Bone marrow (tissue), 2 donors: ENCODE measurements at places on chromosomes 6 and 20.

GRCh38 chr20:55273149-55273548, 732.2 kb downstream of the CBLN4 start:
- DNase-seq = no peak

DNA sequence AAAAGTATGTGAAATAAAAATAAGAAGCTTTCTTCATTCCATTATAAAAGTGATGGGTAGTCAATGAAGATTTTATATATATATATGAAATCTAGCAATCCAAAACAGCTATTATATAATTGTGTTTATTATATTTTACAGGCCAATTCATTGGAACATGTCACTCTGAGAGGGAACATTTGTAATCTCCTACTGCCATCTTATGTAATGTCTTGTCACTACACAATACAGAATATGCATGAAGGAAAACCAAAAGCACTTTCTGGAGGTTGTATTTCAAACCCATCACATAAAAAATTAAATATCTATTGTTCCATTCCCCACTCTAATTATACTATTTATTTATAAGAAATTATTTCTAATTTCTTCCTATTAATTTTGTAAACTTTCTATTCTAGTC, 31.5 kb upstream of the IRAK1BP1 start:
- no peak for DNase-seq

- no peak for DNase-seq
Measured at GRCh38 chr6:159577564-159577963, 115.5 kb downstream of the SOD2 start.

DNA sequence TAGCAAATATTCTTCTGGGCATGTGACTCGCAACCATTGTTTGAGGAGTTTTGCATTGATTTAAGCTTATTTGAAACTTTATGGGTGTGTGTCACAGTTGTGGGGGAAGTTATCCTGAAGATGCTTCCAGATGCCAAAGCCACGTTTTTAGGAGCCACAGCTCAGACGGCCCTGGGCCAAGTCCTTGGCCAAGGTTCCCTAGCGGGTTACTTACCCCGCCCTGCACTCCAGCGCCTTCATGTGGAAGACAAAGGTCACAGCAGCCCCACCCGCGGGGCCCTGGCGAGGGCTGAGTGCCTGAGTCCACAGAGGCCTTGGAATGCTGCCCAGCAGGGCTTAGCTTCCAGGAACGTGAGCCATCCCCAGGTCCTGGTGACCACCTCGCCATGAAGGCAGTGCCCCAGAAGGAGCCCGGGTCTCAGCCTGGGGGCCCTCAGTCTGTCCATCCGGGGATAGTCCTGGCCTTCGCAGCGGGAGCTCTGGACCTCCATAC, 308.3 kb downstream of the CDH4 start:
- DNase-seq = no peak

GRCh38 chr20:2005359-2005758, 11.5 kb upstream of the PDYN start:
- no peak for DNase-seq

- DNase-seq = no peak
Measured at GRCh38 chr6:6654599-6655575, 66.4 kb downstream of the LY86 start.

DNA sequence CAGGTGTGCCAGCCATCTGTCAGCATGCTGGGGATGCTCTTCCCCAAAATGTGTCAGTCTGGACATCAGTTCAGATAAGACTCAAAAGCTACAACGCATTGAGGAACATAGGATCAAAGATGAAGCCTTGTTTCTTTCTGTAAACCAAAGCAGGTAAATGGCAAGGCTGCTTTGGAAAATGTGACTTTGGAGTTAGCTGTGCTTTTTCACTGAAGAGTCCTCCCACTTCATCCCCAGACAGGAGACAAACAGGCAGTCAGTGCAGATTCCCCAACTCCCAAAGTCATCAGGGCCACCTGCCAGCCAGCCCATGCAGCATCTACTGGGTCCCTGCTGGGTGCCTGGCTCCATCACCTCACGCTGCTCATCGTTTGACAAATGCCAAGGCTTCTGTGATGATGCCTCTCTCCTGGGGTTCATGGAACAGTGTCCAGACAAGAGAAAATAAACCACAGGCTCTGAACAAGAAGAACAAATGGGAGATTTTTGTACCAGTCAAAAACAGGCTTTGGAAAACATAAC, 205.0 kb upstream of the BTBD3 start:
- no peak for DNase-seq

GRCh38 chr20:2993250-2993649, 50.2 kb upstream of the GNRH2 start:
- DNase-seq = no peak

- DNase-seq = no peak
Measured at GRCh38 chr6:11888727-11889126, 110.1 kb upstream of the ADTRP start.

DNA sequence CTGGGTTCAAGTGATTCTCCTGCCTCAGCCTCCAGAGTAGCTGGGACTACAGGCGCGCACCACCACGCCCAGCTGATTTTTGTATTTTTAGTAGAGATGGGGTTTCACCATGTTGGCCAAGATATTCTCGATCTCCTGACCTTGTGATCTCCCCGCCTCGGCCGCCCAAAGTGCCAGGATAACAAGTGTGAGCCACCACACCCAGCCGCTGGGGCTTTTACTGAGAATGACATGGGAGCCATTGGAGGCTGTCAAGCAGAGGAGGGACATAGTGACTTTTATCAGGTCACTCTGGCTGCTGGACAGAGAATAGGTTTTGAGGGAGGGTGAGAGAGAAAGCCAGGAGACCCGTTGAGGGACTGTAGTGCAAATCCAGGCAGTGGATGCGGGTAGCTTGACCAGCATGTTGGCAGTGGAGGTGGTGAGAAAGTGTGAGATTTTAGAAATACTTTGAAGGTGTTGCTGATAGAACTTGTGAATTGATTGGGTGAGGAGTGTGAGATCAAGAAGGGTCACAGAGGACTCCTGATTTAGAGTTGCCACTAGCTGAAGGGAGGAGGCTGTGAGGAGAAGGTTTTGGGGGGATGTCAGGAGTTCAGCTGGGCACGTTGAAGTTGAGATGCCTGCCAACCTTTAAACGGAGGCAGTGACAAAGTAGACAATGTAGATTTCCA, 14.7 kb downstream of the ZNF341 start:
- DNase-seq = no peak

DNA sequence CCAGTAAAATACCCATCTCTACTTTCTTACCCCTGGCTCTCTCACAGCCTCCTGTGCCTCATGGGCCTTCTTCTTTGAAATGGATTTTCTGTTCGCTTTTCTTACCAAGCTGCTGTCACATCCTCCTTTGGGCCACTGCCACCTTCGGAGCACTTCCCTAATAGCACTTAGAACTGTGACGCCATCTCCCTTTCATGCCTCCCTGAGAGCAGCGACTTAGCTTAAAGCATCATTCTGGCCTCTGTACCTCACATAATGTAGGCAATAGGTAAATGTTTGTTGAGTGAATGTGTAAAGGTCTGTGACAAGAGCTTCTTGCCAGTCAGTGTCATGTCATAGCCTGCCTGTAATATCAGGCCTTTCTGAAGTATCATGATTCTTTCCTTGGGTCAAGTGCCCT, 78.8 kb downstream of the ADGRG6 start:
- no peak for DNase-seq

GRCh38 chr6:149895833-149896271, 2.1 kb downstream of the RAET1E start:
- peak; percentile 91 for DNase-seq

- DNase-seq = no peak
Measured at GRCh38 chr20:32184961-32185603, 22.5 kb downstream of the PLAGL2 start.

GRCh38 chr6:15626878-15627674, 35.8 kb downstream of the DTNBP1 start:
- no peak for DNase-seq

DNA sequence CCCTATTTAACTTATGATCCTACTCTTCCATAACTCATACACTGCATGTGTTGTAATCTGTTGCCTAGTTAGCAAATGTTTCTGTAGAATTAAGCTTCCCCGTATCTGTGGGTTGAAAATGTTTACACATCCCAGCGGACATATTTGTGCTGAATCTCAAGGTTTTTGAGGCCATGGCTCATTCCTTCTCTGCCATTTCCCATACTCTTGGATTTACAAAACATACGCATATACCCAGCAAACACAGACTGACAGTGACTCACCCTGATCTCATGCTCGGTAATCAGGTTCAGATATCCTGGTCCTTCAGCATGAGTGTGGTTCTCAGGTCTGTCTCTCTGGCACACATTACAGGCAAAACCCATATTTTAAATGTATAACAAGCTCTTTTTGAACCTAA, 58.7 kb downstream of the AGPAT4 start:
- DNase-seq = no peak

DNA sequence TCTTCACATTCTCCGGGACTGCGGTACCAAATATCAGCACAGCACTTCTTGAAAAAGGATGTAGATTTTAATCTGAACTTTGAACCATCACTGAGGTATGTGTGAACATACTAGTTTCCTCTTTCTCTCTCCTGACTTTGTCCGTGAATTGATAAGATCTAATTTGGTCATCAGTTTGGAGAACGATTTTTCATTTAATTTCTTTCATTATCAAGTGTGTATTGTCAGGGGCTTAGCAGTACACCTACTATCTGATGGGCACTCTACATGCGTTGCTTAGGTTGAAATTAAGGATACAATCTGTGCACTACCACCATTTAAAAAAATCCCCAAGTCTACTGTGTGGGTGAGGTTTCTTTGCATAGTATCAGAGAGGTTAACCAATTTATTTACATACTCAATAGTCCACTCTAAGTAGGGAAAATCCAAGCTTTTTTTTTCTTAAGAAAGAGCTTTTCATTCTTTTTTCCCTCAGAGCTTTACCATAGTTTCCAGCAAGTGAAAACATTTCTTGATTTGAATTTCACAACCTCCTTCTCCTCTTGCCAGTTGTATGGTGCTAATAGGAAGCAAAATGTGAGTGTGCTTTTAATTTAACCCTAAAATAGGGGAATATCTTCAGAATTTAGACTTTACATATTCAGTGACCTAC, 105.4 kb upstream of the ESR1 start:
- DNase-seq = no peak

- no peak for DNase-seq
Measured at GRCh38 chr6:72746276-72746675, 124.4 kb downstream of the KCNQ5 start.

GRCh38 chr6:100626721-100627120, 162.0 kb upstream of the SIM1 start:
- no peak for DNase-seq

DNA sequence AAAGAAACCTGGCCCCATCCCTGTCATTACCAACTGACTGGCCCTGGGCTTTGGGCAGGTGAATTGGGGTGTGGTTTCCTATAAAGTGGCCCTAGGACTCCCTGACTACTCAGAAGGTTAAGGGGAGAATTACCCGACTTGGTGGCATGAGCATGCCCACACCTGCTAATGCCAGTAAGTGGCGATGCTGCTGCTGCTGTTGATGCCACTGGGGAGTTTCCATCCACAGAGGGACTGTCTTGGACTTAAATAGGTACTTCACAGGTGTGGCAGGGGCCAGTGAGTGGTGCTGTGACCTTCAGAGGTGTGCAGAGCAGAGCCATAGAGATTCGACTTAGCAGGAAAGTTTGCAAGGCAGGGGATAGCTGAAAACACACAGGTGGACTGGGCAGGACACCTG, 32.6 kb upstream of the MDFI start:
- DNase-seq = no peak

DNA sequence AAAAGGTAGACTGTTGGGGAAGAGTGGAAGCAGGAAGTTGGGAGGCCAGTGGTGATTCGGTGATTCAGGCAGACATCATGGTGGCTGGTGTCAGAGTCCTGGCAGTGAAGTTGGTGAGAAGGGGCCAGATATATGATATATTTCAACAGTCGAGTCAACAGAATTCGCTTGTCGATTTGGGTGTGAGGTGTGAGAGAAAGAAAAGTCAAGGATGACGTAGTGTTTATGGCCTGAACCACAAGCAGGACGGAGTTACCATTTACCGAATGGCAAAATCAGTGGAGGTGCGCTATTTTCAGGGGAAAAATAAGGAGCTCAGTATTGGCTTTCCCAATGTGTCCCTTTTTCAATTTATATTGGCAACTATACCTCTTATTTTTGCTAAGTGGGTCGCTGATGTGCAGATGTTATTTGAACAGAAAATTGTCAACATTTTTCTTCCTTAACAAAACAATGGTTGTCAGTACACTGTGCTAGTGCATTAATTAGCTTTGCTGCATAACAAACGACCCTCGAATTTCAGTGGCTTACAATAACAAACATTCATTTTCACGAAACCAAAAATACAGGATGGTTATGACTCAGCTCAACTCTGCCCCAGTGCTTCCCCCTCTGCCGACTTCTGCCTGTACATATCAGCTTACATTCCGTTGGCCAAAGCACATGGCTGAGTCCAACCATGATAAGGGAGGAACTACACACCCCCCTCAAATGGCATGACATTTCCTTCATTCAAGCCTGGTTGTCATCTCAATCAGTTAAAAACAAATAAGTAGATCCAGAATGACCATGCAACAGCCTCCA, 255.0 kb upstream of the ZFP64 start:
- no peak for DNase-seq

DNA sequence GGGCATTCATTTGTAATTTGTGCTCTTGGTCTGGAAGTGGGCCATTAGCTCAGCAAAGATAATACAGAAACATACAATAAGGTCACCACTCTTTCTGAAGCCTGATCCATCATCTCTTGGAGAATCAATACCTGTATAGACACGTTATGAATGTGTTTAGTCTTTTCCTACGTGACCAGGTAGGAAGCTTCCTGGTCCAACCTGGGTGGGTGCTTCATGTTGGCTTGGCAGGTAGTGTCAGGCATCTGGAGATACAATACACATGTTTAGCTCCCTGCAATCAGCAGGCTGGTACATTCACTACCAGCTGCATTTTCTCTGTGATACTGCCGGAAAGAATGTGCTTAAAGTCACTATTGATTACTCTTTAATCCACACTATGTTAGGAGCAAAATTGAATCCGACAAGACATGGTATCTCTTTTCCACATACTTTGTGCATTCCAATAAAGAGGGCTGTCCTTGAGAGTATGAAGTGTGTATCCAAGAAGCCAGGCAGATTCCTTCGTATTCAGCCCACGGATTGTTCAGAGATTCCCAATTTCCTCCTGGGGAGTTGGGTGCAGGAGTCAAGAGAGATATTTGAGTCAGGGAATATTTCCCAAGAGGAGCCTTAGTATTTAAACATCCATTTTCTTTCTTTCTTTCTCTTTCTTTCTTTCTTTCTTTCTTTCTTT, 49.9 kb upstream of the RANBP9 start:
- DNase-seq = no peak

- no peak for DNase-seq
Measured at GRCh38 chr6:166436195-166437139, 53.7 kb upstream of the MPC1 start.

DNA sequence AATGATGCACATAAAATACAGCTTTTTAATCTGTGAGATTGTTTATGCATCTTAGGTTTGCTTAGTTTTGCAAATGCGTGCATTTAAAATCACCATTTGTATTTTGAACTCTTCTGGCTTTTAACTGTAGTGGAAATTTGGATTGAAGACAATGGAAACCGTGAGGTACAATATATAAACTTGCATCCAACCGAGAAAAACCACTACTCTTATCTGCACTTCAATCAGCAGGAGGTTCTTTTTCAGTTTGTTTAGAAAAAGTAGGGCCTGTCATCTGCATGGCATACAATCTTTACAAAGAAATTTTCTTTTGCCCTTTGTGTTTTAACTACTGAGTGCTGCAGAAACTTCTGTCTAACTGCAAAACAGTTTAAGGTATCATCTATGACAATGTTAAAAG, 132.8 kb downstream of the LAMA2 start:
- DNase-seq = no peak
